Stimulated activated CD4-positive, alpha-beta T cell treated with anti-CD3 and anti-CD28 coated beads, Interleukin-1b, Interleukin-23, amount 100 ng/mL, for 24 hours (primary cell): ENCODE measurements at places on chromosomes 4 and X.

DNA sequence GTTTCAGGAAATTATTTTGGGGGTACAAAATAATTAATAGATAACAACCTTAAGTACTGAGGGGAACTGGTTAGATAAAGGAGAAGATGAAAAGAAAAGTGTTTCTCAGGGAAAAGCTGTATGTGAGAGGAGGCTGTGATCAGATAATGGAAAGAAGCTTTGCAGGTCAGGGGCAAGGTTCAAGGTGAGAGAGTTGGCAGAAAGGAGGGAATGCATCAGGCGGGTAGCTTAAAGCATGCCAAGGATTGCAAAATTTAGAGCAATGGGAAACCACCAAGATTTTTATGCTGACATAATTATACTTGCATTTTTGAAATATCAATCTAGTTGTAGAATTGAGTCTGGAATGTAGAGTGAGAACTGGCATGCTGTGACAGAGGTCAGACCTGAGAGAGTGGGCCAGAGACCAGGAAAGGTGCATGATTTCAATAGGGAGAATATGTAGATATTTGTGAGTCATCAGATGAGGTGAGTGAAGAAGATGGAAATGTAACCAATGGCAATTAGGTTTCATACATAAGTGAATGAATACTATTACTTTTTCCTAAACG, 508.7 kb downstream of the TRIML1 start:
- no peak for DNase-seq

DNA sequence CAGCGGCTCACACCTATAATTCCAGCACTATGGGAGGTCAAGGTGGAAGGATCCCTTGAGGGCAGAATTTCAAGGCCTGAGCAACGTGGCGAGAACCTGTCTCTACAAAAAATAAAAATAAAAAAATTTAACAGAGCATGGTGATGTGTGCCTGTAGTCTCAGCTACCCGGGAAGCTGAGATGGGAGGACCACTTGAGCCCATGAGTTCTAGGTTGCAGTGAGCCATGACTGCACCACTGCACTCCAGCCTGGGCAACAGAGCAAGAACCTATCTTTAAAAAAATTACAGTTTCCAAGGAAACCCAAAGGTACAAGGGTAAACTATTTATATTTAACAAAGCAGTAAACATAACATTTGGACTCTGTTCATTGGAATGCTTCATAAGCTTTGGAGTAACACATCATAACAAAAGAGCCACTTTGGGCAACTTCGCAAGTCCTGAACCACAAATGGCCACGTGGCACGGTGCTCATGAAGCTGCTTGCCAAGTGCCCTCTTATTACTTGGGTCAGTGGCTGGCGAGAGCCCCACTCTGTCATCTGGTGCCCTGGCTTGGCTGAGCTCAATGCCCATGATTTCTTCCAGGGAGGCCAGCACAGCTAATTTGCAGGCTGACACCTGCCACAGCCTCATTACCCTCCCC, 165.6 kb downstream of the SH3KBP1 start:
- no peak for DNase-seq

DNA sequence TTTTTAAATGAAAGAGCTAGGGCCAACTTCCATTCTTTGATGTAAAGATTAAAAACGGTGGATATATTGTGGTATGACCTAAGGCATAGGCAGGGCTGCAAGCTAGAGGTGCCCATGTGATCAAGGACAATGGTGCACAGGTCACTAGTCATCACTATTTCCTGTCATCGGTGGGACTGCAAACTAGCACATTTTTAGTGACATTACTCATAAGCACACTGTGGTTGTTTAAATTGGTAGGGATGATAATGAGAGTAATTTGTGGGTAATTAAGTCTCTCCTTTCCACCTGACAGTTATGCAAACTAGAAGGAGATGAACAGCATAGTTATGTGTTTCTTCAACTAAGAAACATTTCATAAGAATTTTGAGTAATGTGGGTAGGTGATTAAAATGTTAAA, 85.4 kb downstream of the GPRIN3 start:
- no peak for DNase-seq

DNA sequence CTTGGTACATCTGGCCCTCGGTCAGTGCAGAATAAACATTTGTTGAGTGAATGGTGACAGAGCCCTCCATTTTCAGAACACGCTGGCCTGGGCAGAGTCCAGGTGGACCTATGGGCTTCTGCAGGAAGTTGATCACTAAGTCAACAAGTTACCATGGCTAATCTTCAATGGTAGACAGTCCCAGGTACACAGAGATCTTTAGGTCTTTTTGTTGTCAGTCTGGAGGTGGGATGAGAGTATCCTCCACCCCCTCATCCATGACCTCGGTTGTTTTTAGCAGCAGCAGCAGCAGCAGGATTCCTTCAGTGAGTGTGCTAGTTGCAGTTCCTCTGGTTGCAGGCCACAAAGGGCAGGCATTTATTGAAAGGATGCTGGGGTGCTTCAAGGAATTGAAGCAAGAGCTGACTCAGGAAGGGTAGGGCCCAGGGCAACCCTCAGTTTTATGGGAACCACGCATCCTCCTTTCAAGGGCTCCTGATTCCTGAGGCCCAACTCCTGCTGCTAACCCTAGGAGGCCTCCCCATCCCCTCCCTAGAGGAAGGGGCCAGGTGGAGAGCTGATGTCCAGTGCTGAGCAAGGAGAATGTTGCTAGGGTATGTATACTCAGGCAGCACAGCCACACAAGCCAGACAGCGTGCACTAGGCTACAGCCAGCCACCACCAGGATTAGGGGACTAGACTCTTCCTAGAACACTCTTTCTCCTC, 1.7 kb upstream of the USP27X start:
- DNase-seq = no peak

GRCh38 chr4:128427832-128428366, 140.3 kb upstream of the PGRMC2 start:
- DNase-seq = no peak

GRCh38 chr4:145626623-145626982, 7.4 kb downstream of the MMAA start:
- DNase-seq = no peak

- DNase-seq = no peak
Observed at GRCh38 chrX:21802839-21803238, 36.6 kb upstream of the MBTPS2 start.

DNA sequence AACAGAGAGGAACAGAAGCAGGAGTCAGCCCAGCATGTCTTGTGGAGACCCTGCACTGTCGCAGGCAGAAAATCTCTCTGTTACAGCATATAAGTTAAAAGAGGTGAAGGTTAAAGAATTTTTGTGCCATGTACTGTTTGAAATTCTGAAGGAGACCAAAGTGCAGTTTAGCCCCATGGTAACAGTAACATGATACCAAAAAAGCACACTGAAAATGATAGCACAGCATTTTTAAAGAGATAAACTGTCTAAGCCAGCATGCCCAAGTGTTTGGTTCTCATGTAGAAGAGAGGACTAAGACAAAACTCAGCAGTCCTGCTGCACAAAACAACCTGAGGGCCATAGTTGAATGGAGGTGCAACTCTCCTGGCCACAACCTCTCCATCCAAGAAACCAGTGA, 41.9 kb upstream of the PARM1 start:
- no peak for DNase-seq

DNA sequence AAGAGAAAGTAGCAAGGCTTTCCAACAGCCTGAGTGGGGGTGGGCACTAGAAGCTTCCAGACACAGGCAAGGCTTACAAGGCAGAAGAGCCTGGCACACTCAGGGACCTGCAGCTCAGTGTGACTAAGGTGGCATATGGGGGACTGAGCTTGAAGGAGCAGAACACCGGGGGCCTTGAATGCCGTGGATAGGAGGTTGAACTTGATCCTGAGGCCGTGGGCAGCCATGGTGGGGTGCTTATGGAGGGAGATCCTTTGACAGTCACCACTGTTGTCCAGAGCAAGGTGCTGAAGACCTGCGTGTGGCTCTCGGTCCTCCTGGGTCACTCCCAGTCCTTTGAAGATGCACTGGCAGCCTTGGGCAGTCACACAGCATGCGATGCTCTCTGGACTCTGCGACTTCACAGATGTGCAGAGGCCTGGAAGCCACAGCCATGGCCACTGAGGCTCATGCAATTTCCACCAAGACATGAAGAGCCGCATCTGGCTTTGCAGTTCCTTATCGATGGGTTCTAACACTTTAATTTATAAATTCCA, 18.3 kb downstream of the C4orf50 start:
- DNase-seq = no peak

DNA sequence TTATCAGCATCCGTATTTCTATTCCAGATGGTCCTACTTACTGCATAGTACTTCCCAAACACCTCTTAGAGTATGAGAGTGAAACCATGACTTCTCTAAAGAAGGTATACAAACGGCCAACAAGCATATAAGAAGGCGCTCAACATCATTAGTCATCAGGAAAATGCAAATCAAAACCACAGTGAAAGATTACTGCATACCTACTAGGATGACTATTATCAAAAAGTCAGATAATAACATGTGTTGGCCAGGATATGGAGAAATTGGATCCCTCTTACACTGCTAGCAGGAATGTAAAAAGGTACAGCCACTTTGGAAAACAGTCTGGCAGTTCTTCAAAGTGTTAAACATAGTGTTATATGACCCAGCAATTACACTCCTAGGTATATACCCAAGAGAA, 215.3 kb upstream of the CXorf66 start:
- DNase-seq = no peak

- DNase-seq = no peak
Observed at GRCh38 chrX:141814213-141814857, 23.8 kb upstream of the MAGEC3 start.

DNA sequence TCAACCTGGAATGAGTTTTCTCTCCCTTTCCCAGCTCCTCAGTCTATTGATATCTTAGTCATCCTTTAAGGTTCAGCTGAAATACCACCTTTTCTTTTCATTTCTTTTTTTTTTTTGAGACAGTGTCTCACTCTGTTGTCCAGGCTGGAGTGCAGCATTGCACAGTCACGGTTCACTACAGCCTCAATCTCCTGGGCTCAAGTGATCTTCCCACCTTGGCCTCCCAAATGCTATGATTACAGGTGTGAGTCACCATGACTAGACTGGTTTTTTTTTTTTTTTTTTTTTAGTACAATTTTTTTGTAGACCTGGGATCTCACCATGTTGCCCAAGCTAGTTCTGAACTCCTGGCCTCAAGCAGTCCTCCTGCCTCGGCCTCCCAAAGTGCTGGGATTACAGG, 28.9 kb downstream of the AFF1 start:
- no peak for DNase-seq

- DNase-seq = no peak
Observed at GRCh38 chr4:88879991-88880390, 177.0 kb downstream of the FAM13A start.

- no peak for DNase-seq
Observed at GRCh38 chr4:156252358-156252921, 298.8 kb upstream of the CTSO start.

GRCh38 chr4:151436093-151436518, 27.1 kb downstream of the FHIP1A start:
- DNase-seq = no peak

DNA sequence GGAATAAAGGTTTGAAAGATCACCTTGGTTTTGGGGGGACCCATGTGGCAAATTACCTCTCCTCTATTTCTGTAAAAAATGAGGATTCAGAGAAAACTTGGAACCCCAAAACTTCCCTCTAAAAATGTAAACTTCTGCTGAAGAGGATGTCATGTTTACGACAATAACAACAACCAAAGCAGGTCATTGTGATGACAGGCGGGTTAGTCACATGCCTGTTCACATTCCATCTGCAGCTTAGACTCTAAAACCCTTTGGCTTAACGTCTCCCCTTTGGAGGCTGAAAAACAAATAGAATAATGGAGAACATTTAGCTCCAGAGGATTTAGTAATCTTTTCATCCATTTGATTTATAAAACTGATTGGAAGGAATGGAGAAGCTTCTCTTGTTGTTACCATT, 75.0 kb upstream of the FAM9C start:
- DNase-seq = no peak

GRCh38 chr4:108959491-108959890, 196.6 kb upstream of the ETNPPL start:
- no peak for DNase-seq

DNA sequence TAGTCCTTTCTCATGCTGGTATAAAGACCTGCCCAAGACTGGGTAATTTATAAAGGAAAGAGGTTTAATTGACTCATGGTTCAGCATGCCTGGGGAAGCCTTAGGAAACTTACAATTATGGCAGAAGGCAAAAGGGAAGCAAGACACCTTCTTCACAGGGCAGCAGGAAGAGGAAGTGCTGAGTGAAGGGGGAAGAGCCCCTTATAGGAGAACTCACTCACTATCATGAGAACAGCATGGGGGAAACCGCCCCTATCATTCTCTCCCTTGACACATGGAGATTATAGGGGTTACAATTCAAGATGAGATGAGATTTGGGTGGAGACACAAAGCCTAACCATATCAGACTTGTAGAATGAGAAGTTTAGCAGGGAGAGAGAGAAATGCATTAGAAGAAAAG, 373.3 kb upstream of the DIAPH2 start:
- DNase-seq = no peak

- DNase-seq = no peak
Observed at GRCh38 chr4:132026166-132026565, 1122.9 kb upstream of the PCDH10 start.

DNA sequence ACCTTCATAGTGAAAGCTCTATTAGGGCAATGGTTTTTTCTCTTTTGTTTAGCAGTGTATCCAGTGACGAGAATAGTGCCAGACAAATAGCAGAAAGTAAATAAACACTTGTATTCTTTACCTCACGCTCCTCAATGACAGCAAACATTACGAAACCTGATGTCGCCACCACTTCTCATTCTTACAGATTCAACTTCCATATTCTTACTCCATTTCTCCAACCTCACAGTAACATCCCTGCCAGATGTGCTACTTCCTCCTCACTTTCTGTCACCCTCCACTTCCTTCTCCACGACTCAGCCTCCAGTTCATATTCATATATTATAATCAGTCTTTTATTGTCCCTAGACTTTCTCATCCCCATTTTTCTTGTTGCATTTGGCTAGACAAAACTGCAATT, 1956.2 kb upstream of the AGA start:
- no peak for DNase-seq

DNA sequence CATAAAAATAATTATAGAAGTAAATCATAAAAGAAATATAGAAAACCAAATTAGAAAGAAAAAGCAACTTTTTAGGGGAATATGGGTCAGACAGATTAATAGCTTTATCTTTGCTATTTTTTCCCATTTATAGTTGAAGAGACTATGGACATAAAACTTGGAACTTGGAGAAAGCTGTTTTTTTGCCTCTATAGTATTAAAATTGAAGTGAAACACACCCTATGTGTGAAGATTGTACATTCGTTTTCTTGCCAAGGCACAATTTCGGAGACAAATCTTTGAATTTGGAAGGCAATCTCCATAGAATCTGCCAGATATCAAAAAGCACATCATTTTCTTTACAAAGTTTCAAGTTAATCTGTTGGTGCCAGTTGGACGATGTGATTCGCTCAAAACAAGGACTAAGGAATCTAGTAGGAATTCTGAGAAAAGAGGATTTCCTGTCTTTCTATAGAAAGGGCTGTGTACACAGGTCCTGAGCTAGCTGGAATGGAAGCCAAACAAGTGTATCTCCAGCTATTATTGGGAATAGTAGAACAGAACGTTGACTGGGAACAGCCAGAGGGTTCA, 156.3 kb downstream of the SLC7A11 start:
- no peak for DNase-seq

- DNase-seq = no peak
Observed at GRCh38 chrX:70089604-70090297, 27.5 kb downstream of the OTUD6A start.
